ENCODE measurements at places on chromosomes 4 and X.

DNA sequence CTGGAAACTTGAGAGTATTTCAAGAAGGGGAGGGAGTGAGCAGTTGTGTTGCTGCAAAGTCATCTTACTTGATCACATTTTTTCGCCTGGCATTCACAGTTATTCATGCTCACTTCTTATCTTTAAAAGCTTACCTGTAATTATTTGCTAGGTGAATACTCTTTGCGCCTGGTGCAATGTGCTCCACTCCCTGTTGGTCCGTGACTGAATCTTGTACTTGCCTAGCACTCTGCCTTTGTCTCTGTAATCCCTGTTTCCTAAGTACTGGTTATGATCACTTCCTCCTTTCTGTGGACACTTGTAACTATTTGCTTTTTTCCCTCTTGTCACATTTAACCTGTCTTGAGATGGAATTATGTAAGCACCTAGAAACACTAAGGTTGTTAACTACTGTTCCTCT, 5.8 kb downstream of the BMP2K start:
- peak; percentile 54 for DNase-seq

DNA sequence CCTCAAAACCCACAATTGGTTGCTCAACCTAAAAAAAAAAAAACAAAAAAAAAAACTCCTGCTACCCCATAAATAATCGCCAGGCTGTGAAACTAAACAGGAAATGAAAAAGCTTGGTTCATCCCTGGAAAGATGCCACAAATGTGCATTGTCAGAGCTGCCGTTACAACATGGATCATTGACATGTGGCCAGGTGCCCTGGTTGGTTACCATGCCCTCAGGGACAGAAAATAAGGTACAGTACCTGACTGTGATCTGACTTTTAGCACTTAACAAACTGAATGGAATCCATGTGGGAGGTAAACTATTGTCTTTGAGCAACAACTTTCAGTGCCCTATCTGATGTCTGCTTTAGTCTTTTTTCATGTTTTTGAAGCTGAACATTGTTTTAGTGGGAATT, 118.0 kb upstream of the RPL34 start:
- no peak for DNase-seq

GRCh38 chrX:48927123-48927522, 8.3 kb upstream of the PIM2 start:
- no peak for DNase-seq

DNA sequence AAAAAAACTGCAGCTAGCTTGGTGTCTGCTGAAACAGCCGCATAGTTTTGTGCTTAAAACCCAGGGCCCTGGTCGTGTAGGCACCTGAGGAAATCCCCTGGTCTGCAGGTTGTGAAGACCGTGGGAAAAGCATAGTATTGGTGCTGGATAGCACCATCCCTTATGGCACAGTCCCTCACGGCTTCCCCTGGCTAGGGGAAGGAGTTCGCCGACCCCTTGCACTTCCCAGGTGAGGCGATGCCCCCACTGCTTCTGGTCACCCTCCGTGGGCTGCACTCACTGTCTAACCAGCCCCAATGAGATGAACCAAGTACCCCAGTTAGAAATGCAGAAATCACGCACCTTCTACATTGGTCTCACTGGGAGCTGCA, 1105.1 kb downstream of the STPG2 start:
- no peak for DNase-seq

GRCh38 chr4:153233761-153234371, 29.6 kb downstream of the TRIM2 start:
- DNase-seq = no peak

Measured in inflammatory macrophage treated with lipopolysaccharide for 4 hours (primary cell).